Activated T-cell treated with anti-CD3 and anti-CD28 coated beads for 48 hours (primary cell): ENCODE measurements at places on chromosomes 2 and 18.

GRCh38 chr18:39795350-39795749, 2159.7 kb upstream of the PIK3C3 start:
- no peak for DNase-seq

GRCh38 chr2:140085674-140086073, 1305.5 kb upstream of the NXPH2 start:
- no peak for DNase-seq

GRCh38 chr2:233418761-233419546, 64.7 kb downstream of the DGKD start:
- no peak for DNase-seq

- no peak for DNase-seq
These were observed 266.1 kb downstream of the SLC4A3 start for GRCh38 chr2:219893541-219893940.

DNA sequence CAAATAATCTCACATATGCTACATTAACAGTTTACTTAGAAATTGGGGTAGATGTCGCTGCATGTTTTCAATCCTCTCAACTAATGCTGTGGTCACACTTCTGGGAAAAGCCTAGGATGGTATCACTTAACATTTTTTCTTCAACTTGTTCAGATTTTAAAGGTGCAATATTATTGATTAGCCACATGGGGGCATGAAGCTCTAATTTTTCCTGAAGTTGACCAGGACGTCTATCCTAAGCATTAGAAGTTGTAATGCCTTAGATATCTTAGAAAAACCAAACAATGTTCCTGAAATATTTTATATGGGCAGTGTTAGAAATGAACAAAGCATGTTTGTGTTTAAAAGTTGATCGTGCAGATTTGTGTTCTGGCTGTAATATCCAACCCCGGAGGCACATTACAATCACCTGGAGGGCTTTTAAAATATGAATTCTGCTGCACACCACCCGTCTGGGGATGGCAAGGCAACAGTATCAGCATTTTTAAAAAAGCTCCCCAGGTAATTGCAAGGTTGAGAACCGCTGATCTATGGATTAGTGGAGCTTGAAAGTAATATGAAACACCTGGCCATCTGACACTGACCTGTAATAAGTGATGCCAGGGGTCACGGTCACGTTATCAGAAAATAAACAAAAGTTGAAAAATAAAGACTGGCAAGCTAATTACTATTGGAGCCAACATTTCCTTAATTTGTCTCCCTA, 100.5 kb upstream of the LMAN1 start:
- no peak for DNase-seq

DNA sequence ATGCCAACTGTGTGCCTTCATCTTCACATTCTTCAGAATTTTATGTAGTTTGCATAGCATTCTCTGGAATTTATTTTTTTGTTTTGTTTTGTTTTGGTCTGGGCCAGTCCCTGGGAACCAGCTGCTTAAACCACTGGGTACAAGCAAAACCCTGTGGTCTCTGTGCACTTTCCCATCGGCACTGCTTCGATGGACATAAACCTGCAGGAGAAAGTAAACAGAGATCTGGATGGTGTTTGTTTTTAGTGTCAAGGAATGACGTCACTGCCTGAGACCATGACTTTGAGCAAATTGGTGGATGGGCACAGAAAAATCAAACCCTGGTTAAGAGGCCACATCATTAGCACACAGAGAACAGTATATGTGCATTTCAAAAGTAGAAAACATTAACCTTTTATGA, 64.7 kb upstream of the RASGRP3 start:
- DNase-seq, result no peak

GRCh38 chr2:46699934-46700256, 215.7 kb downstream of the MCFD2 start:
- DNase-seq, result no peak

GRCh38 chr2:60818272-60818671, 62.2 kb downstream of the PAPOLG start:
- DNase-seq, result peak; percentile 54

- DNase-seq, result no peak
These were observed 247.5 kb downstream of the PTH2R start for GRCh38 chr2:208654056-208654455.

- no peak for DNase-seq
These were observed 281.3 kb downstream of the TDRD15 start for GRCh38 chr2:21404827-21405625.

GRCh38 chr2:10810202-10811161, 2.1 kb downstream of the PDIA6 start:
- no peak for DNase-seq

- DNase-seq, result no peak
These were observed 68.7 kb downstream of the ASB1 start for GRCh38 chr2:238495422-238495821.

DNA sequence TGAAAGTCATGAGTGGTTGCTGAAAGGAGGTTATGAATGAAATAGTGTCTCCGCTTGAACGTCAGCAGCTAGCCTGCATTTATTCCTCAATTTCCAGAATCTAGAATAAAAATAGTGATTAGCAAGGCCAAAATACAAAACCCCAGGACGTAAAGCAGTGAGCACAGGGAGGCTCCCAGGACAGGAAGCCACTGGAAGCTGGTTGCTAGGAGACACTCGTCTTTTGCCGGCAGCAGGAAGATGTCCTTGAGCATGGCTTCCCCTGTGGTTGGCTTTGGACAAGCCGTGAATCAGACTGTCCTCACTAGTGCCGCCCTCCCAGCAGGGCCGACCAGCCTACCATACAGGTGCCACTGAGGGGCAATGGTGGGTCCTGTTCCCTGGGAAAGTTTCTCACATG, 374.4 kb downstream of the MTX2 start:
- DNase-seq, result no peak

DNA sequence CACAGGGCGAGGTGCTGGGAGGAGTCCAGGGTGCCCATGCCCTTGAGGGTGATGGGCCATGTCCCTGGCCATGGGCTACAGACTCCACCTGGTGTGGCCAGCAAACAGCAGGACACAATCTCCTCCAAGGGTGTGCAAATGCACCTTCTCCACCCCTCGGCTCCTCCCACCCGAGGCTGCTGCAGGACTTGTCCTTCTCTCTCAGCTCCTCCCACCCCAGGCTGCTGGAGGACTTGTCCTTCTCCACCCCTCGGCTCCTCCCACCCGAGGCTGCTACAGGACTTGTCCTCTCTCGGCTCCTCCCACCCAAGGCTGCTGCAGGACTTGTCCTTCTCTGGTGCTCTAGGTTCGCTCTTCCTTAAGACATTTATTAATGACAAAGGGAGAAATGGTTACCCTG, 57.3 kb upstream of the SNTG2 start:
- DNase-seq, result no peak

DNA sequence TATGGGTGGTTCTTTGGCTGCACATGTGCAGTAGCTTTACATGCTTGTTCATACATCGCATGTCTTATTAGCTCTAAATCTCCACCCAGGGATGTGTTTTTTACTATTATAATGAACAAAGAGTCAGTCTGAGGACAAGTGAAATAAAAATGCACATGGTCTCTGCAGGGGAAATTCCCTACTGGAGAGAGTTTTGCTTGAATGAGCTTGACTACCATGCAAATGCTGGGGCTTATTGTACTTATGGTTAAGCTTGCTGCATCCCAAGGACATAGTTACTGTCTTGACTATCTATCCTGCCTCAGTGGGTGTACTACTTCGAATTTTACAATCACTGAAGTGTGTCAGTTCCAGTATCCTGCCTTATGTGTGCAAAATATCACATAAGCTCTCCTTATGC, 362.7 kb downstream of the TDRD15 start:
- no peak for DNase-seq

GRCh38 chr18:66838340-66838987, 234.6 kb upstream of the CDH19 start:
- no peak for DNase-seq

DNA sequence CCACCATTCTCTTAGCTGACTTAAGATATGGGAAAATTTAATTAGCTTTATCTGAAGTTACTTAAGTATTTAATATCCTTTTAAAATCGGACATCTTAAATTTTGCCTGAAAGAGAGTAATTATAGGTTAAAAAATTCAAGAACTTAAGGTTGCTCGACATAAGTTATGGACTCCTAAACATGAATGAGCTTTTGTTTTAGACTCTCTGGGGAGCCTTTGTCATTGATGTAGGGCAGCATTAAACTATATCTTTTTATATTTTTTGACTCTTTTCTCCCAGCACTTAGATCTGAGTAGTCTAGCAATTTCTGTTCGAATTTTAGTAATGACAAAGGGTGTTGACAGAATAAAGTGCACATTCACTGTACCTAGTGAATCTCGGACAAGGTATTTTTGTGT, 4.7 kb downstream of the PHLPP1 start:
- no peak for DNase-seq

DNA sequence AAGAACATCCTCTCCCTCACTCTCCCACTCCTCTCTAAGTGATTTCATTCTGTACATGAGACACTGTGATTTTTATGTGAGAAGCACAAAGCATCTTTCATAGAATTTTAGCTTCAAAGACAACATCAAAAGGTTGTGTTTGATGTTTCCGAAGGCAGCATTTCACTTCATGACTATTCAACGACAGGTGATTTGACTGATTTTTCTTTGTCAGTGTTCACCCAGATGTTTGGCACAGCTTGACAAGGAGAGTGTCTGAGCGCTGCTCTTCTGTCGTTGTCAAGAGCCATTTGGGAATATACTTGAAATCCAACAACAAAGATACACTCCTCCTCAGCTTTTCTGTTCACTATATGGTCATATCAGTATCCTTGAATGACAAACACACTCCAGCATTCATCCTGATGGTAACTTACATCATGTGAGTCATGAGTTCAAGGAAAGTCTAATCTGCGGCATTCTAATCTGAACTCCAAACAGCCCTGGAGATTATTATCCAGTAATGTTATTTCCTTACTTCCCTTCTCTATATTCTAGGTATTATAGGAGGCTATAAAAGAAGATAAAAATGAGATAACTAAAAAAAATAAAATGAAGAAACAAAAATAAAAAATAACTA, 45.9 kb upstream of the ST6GAL2 start:
- DNase-seq, result no peak

- DNase-seq, result no peak
These were observed 14.3 kb downstream of the WDSUB1 start for GRCh38 chr2:159272156-159272555.

- DNase-seq, result no peak
These were observed 93.5 kb upstream of the NEDD4L start for GRCh38 chr18:57950542-57950941.

- no peak for DNase-seq
These were observed 931.3 kb downstream of the CPS1 start for GRCh38 chr2:211487733-211488132.

DNA sequence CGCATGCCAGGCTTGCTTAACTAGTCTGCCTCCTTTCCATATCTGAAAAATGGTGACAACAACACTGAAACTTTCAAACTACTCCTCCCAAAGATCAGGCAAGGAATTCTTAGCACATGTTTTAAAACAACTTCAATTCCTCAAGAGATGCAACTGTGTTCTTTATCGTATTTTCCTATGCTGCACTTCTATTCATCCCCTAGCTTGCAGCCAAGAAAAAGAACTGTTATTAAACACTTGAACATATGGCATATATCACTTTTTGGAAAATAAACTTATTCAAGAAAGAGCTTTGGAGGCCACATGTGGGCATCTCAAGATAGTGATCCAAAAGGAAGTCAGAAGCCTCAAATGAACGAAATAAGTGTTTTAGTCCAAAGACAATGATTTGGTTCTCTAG, 75.6 kb upstream of the STAM2 start:
- no peak for DNase-seq

GRCh38 chr2:232655392-232655791, 22.0 kb downstream of the EFHD1 start:
- no peak for DNase-seq

DNA sequence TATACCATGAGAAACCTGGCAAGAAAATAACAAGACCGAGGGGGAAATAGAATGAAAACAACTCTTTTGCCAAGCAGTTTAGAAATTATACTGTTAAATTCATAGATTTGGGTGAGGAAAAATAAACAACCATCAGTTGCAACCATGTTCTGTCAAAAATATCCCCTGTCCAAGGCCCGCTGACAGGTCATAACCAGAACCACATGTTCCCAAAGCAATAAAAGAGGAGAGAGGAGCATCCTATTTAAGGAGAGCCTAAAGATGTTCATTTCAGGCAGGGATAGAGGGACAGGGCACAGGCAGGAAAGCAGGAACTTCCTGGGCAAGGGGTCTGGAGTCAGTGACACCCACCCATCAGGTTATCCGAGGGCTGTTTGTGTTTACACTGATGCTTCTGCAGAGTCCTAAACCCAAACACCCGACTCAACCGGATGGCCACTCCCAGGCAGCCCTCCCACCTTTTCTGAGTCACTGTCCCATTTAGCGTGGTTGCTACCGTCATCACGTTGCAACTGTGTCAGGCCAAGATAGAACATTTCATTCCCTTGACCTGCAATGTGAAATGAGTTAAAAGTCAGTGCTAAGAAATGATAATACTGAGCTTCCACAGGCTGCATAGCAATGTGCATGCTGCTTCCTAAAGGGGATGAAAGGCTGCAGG, 468.3 kb upstream of the RAB12 start:
- no peak for DNase-seq

DNA sequence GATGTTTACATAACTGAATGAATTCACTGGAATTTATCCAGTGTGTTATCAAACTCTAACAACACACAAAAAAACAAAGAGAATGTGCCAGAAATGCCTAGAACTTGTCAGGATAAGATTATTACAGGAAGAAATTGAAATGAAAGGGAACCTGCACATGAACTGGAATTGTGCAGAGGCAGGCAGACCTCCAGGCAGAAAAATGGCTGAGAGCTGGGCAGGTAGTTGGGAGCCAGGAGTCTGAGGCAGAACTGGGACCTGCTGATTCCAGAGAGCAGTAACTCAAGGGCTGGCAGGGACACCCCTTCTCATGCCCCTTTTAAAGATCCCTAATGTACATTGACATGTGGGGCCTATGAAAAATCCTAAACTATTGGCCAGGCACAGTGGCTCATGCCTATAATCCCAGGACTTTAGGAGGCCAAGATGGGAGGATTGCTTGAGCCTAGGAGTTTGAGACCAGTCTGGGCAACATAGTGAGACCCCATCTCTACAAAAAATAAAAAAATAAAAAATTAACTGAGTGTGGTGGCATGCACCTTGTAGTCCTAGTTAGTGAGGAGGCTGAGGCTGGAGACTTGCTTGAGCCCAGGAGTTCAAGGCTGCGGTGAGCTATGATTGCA, 674 bp upstream of the SP110 start:
- no peak for DNase-seq

DNA sequence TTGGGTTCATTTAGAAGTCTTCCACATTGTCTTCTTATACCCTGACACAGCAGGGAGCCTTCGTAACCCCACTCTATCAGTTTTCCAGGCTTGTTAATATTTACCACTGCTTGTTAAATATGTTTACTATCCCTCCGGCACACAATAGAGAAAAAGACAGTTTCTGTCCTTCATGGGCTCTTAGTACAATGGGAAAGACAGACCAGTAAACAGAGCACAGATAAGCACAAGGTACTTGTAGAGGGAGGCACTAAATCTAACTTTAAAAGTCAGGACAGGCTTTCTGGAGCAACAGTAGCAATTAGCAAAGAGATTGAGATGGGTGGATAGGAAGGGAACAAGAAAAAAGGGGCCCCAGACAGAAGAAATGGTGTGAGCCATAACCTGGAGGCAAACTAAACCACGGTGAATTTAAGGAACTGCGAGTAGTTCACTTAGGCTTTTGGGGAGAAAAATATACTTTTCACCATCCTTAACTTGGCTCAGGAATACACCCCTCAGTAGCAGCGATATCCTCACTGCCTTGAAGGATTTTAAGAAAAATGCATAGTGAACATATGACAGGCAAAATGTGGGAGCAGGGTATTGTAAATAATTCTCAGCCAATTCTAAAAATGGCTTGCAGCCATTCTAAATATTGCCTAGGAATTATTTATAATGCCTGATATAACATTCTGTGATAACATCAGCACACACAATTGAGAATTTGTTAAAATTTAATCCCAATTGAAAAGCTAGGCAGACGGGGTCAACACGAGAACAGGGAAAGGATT, 383.7 kb downstream of the CDH2 start:
- DNase-seq, result no peak
